ENCODE measurements at places on chromosomes 4 and X.

DNA sequence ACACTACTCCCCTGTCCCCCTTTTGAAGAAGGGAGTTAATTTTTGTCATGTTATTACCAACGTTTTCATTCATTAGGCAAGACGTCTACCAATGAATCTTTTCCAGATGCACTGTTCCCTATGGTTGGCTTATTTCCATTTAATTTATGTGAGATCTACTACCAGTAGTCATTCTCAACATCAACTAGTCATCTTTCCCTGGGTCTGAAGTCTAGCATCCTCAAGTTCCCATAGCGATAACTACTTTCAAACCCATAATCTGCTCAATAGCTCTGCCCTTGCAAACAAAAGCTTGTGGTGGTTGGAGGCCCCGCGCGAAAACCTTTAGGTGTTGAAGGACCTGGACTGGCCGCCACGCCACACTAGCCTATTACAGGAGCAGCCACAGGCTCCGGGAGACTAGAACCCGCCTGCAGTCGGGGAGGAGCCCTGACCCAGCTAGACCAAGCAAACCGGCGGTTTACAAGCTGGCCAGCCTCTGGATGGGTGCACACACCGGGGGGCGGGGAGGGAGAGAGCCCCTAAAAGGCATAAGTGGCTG, 746 bp downstream of the PPAT start:
- no peak for DNase-seq

DNA sequence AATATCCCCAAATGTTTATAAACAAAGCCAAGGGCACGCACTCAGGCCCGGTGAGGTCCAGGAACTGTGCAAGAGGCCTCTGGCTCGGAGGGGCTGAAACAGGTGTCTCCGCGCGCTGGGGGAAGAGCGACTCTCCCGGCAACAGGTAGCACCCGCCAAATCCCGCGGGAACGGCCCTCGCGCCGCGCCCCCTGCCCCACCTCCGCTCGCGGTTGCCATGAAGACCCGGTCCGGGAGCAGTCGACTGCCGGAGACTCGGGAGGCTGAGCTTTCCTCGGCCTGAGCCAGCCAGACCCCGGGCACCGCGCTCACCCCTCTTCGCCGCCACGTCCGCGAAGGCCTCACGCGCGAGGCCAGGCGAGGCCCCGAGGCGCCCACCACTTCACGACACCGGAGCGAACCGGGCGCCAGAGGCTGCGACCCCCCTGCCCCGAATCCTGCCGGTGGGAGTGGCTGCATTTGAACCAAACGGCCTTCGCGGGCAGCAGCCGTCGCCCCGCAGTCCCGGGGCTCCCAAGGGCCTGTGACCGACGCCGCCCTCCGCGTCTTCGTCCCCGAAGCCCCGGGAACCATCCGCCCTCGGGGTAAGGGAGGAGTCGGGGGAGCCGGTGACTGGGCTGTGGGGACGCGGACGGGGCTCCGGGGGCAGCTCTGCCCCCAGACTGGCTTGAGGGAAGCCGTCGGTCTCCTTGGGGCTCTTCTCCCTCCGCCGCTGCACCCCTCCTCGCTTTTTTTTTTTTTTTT, at the start of gene NSUN7:
NSUN7 (plus strand) TSS at position 239 of the 744 bp plus-strand sequence. CDS start 739 bp downstream, outside the sequence.
- no peak for DNase-seq

GRCh38 chrX:94830717-94831116, 1156.7 kb downstream of the FAM133A start:
- no peak for DNase-seq

DNA sequence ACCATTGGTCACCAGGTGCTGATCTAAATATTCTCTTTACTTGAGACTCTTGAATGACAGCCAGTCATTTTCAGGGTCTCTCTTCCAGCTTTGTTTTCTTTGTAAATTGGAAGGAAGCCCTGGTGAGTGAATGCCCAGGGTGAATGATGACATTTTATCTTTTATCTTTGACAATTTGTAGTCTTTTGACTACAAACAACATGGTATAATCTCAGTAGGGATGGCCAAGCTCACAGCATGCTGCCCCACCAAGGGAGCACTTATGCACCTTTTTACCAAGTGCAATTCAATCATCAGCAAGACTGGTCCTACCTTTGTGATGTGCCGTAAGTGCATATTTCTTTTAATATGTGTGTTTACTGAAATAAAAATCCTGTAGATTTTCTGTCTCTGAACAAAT, 5.7 kb downstream of the AFM start:
- no peak for DNase-seq

DNA sequence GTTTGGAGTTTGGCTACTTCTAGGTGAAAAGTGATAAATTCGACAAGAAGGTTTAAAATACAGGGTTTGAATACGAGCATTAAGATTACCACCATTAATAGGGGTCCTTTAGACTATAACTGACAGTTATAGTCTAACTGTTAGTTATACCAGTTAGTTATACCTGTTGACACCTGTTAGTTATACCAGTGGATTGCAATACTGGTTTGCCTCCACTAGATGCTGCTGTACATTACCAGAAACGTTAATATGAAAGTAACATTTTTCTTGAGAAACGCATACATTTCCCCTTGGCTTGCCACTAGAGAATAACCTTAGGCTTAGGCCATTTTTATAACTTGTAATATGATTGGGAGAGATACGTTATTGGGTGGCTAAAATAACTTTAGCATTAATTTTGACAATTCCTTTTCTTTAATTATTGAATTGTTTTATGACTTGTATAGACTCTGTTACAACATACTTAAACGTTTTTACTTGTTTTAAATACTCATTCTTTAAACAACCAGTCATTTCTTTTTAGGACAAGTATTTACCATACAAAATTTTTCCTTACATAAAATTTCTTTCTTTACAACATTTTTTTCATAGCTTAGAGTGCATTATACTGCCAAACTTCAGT, 911.2 kb downstream of the FSTL5 start:
- no peak for DNase-seq

DNA sequence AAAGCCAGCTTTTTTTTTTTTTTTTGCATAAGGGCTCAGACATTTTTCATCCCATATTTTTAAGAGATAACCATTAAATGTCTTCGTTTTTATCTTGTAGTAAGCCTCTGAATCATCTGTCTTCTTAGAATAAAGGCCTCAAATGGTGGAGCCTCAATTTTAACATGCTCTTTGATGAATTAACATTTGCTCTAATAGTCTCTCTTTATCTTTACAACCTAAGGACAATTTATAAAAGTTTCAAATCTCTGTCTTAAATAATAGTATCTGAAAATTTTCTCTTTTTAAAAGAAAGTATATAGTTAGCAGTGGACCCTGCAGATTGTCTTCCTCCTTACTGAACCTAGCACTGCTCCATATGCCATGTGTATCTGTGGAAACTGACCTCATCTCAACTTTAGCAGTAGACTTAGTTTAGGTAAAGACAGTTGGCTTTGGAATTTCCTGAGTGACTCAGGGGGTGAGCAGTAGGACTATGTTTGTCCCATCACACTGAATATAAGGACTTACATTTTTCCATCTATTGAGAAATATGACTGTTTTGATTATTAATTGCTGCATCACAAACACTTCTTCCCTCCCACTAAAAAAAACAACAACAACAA, 1658.0 kb downstream of the STIM2 start:
- DNase-seq, result no peak

DNA sequence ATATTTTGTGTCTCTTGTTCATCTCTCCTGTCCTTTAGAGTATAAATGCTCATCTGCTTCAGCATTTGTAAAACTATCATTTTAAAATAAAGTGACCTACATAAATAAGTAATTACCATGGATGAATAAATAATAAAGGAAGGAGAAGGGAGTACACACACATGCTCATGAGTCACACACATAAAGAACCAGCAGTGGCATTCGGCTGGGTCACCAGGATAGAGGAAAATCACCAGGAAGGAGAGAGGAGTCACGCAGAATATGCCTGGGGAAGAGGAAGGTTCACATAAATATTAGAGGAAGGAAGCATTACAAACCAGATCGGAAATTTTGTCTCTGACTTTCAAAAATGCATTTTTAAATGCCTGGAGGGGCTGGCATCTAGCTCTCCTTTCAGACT, 38.5 kb upstream of the MED14 start:
- DNase-seq, result no peak

GRCh38 chr4:21949073-21949457, 493 bp upstream of the KCNIP4 start:
- no peak for DNase-seq

DNA sequence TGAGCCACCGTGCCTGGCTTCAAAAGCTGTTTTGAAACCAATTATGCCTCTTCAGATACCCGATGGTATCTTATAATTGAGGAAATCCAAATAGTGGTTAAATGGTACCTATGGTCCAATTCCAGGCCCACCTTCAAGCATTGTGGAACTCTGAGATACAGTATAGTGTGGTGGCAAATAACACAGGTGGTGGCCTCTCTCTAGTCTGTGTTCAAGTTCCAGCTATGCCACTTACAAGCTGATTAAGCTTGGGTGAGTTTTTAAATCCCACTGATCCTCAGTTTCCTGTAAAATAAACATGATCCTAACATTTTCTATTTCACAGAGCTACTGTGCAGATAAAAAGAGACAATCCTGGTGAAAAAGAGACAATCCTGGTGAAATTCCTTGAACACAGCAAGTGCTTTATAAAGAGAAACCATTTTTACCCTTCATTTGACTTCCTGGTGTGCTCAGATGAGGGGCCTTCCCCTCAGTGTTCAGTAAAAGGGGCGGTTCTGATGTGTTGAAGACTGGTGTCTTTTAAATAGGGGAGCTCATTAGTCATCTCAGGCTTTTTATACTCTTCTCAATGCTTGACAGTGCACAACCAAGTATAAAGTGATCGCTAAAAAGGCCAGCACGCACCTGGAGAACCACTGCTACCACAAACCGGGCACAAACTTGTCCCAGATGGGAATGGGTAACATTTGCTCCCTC, 30.8 kb upstream of the CD40LG start:
- DNase-seq, result no peak

DNA sequence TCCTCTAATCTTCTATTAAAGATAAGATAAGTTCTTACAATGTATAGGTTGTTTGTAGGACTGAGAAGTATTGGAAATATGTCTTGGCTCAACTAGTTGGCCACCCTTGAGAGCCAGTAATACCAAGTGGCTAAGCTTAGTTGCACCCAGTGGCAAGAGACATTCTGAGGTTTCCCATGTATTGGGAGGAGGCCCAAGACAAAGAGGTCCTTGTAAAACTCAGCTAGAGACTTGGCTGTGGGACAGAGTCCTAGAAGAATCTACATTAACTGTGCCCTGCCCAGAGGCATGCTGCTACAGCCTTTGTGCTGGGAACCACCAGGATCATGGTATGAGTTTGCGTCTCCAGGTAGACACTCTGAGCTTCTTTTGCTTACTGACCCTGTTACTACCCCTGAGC, 41.9 kb upstream of the SLC4A4 start:
- DNase-seq, result no peak

GRCh38 chr4:167555338-167556022, 321.2 kb upstream of the SPOCK3 start:
- DNase-seq, result no peak

DNA sequence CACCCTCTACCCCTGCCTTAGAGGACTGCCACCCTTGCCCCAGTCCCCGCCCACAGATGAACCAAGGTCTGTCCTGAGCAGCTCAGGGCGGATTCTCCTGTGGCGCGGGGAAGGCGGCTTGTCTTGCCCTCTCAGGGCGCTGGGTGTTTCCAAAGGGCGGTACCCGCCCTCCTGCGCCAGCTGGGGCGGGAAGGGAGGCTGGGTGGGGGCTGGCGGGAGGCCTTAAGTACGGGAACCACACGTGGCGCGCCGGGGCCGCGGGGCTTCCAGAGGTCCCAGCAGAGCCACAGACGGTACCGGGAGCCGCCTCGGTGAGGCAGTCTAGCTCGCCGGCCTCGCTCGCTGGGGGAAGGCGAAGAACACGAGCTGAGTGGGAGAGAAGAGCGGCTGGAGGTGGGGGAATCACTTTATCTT, 361.1 kb downstream of the MID1IP1 start:
- no peak for DNase-seq

DNA sequence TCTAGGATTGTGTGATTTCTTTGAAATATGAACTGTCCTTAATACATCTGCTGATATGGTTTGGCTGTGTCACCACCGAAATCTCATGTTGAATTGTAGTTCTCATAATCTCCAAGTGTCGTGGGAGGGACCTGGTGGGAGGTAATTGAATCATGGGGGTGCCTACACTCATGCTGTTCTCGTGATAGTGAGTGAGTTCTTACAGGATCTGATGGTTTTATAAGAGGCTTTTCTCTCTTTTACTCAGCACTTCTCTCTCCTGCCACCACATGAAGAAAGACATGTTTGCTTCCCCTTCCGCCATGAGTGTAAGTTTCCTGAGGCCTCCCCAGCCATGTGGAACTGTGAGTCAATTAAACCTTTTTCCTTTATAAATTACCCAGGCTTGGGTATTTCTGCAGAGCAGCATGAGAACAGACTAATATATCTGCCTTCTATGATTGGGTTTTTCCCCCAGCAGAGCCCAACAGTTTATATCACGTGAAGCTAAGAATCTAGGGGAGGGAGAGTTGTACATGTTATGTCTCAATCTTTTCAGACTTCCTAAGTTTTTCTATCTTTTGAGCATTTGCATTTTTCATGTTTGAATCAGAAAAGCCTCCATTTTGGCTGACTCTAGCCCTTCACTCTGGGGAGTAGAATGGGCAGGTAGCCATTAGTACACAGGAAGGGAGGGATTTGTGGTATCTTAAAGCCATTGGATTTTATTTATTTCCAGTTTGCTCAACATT, 58.9 kb downstream of the PLAC1 start:
- DNase-seq, result peak; percentile 51
